ENCODE measurements at places on chromosomes 12 and 14.

- no peak for DNase-seq
Observed at GRCh38 chr12:47022296-47022695, 57.1 kb upstream of the PCED1B start.

GRCh38 chr14:69002069-69002468 is 23.0 kb upstream of the ACTN1 start:
- no peak for DNase-seq

DNA sequence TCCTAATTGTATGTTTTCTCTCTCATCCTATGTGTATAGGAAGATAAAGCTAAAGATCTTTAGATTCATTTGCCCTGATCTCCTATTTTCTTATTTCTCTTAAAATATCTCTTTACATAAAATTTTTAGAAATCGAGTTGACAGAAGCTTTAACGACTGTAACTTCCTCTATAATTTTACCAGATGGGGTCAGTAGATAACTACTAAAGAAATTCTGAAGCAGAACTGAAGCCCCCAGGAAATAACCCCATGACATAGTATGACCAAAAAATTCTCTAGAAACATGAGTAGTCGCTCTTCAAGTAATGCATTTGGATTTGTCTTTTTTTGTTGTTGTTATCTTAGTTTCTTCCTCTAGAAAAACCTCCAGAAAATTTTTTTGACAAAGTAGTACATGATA is 288.0 kb downstream of the ERC1 start:
- no peak for DNase-seq

GRCh38 chr14:60859525-60859924 is 121.4 kb downstream of the TRMT5 start:
- no peak for DNase-seq

DNA sequence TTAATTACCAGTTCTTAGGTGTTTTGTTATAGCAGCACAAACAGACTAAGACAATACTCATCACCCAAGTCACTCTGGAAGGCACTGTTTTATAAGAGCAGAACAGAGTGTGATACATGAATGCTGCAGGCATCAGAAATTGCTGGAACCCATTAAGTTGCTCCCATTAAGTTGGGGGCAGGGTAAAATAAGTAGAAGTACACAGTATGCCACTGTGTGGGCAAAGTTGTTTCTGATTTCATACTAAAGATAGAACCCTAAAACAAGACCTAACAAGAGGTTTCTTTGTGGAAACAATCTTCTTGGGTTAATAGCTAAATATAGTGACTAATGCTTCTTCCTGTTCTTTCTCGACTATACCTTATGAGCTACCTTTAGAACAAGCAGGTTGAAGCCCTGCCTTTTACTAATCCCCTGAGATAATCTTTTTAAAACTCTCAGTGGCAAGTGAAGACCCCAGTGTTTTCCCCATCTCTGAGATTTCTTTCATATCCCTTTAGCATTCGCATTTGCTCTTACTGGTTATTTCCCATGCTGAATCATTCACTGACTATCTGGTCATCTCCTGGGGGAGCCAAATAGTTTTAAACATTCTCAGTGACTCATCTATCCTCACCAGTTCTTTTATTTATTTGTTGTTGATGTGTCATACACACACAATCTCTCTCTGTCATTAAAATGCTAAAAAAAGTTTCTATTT is 52.3 kb downstream of the SOCS2 start:
- no peak for DNase-seq

DNA sequence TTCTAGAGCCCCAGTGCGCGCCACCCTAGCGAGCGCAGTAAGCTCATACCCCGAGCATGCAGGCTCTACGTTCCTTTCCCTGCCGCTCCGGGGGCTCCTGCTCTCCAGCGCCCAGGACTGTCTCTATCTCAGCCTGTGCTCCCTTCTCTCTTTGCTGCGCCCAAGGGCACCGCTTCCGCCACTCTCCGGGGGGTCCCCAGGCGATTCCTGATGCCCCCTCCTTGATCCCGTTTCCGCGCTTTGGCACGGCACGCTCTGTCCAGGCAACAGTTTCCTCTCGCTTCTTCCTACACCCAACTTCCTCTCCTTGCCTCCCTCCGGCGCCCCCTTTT is 791 bp downstream of the TMEM233 start:
- no peak for DNase-seq

DNA sequence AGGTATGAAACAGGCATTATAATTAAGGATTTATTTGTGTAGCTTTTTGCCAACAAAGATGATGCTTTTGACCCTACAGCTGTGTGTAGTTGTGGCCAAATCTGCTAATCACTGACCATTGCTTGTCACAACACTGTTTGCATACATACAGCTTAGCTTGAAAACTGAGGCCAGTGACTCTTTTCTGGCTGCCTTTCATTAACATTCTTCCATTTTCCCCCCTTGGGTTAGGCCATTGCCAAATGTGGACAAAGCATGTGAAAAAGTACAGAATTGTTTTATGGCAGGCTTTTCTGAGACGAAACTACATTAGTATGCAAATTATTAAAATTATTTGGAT is 263.3 kb downstream of the SLC16A7 start:
- no peak for DNase-seq

GRCh38 chr14:58077621-58078020 is 74.4 kb downstream of the ARMH4 start:
- no peak for DNase-seq

GRCh38 chr12:121284551-121285390 is 11.7 kb downstream of the CAMKK2 start:
- no peak for DNase-seq

- DNase-seq: no peak
Observed at GRCh38 chr14:66813636-66814035, 305.7 kb downstream of the GPHN start.

GRCh38 chr14:41343857-41344256 is 262.8 kb upstream of the LRFN5 start:
- no peak for DNase-seq

GRCh38 chr12:122975790-122976647 is 975 bp downstream of the OGFOD2 start:
- no peak for DNase-seq

DNA sequence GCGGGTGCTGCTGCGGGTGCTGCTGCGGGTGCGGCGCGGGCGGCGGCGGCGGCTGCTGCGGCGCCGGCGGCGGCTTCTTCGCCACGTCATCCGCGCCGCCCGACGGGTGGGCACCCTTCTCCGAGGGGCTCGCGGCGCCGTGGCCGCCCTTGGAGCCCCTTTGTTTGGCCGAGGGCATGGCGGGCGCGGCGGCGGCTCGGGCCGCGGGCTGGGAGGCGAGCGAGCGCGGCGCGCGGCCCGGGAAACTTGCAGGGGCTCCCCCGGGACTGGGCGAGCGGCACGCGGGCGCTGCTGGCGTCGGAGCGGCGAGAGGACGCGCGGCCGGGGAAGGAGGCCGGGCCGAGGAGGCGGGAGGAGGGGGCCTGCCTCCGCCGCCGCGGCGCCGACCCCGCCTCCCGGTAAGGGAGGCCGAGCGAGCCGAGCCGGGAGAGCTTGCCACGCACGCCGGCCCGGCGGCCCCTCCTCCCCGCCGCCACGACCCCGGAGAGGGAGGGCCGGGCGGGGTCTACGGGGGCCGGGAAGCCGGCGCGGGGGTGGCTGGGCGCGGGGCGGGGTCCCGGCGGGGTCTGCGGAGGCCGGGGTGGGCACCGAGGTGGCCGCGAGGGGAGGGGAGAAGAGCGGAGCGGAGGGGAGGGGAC is at the start of gene CKAP4:
Gene CKAP4 (minus strand): TSS at position 347 of the 638 bp plus-strand sequence. CDS start 169 bp downstream, at position 178.
- DNase-seq: peak; percentile 30

GRCh38 chr12:19190292-19191031 is 60.9 kb downstream of the PLEKHA5 start:
- DNase-seq: no peak

DNA sequence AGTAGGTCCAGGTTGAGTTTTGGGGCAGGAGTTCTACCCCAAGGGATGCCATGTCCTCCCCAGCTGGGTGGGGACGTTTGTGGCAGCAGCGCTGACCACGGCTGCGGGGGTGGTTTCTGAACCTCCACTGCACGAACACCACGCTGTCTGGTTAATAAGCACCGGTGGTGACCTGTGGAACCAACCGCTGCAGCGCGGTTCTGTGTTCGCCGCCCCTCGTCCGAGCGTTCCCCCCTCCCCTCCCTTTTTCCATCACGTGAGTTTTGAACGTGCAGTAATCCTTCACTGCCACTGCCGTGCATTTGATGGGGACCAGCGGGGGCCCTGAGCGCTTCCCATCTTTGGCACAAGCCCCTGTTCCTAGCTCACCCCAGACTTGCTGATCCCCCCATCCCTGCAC is 6.4 kb upstream of the ADSS1 start:
- DNase-seq: no peak

- no peak for DNase-seq
Observed at GRCh38 chr12:93205361-93205760, 172.4 kb upstream of the NUDT4 start.

DNA sequence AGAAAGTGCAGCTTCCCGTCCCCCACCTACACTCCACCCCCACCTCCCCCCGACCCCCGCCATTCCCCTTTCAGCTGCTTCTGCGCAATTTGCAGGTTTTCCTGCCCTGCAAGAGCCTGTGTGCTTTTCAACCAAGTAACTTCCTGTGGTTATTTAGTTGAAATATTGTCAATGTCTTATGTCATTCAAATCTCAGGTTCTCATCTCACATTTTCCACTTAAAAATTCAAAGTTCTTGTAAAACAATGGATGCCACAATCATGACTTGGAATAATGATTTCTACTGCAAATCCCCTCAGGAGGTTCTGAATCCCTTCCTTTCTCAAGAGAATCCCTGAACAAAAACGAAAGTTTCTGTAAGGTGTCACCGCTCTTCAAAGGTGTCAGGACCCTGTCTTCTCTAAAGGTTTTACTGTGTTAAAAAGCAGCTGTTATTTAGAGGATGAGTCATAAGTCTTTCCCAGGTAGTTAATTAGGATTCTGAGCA is 31.6 kb downstream of the WBP11 start:
- DNase-seq: no peak

- no peak for DNase-seq
Observed at GRCh38 chr12:79426121-79426520, 264.6 kb downstream of the PAWR start.

- DNase-seq: no peak
Observed at GRCh38 chr12:4091016-4091743, 182.4 kb upstream of the CCND2 start.

DNA sequence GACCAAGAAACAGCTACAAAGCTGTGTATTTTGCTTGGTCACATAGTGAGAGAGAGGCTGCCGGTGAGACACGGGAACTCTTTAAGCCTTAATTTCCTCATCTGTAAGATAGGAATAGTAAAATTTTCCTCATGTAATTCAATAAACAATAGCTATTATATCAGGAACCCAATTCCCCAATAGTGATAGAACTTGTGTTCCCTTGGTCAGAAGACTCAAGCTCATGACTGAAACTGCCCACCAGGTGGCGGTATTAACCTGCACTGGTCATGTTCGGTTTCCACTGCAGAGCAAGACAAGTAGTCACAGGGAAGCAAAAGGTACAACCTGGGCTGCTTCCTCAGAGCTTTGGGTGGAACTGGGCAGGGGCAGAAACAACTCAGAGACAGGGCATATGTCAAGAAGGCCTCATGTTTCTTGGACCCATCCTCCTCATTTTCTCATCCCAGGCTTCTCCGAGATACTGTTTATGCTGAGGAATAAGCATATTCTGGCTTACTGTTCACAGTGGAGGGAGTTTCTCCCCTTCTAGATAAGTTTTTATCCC is 4.2 kb upstream of the AJUBA start:
- DNase-seq: peak; percentile 90

DNA sequence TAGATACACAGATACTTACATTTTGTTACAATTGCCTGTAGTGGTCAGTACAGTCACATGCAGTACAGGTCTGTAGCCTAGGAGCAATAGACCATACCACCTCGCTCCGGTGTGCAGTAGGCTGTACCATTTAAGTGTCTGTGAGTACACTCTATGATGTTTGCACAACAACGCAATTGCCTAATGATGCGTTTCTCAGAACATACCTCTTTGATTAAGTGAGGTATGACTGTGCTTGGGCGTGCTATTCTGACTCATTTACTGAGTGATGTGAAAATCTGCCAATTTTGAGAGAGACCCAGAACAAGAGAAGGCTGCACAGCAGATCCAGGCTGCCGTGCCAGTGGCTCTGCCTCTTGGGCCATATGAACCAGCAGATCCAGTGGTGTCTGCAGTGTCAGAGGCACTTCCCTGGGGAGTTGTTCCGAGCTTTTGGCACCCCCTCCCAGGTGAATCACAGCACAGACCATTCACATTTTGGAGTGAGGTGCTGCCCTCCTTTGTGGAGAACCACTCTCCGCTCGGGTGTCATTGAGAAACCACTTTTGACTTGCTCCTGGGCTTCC is 20.4 kb downstream of the DLK1 start:
- DNase-seq: no peak

- no peak for DNase-seq
Observed at GRCh38 chr14:104954746-104955395, 23.3 kb downstream of the AHNAK2 start.

DNA sequence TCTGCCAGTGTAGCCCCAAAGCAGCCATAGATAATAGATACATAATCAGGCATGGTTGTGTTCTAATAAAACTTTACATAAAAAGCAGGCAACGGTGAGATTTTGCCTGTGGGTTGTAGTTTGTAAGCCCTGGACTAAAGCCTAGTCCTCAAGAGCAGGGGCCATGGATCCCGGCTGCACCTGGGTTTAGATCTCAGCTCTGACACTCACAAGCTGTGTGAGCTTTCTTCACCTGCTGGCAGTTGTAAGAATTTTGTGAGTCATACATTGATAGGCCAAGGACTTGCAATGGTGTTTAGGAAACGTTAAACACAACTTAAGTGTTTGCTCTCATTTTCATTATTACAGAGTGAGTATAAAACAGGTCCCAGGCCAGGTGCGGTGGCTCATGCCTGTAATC is 395.8 kb upstream of the TBX3 start:
- no peak for DNase-seq

- no peak for DNase-seq
Observed at GRCh38 chr12:104600790-104601739, 144.3 kb downstream of the CHST11 start.

GRCh38 chr12:107243341-107243740 is 150.0 kb upstream of the CRY1 start:
- no peak for DNase-seq

DNA sequence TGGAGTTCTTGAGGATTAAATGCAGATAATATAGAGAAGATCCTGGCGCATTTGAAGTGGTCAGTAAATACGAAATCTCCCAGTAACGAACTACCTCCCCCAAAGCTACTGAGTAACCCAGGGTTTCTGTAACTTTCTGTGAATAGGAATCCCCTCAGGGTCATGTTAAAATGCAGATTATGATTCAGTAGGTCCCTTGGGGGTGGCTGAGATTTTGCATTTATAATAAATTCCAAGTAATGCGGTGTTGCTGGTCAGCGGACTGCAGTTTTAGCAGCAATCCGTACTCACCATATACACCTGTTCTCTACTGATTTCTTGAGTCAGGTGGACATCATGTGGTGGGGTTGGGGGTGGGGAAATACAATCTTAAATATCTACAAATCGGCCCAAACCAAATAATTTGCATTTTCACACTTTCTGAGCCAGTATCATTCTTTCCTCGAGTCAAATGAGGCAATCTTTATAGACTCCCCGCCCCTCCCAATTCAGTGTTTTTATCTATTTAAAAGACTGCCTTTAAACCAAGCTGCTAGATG is 868 bp downstream of the SPATA7 start:
- DNase-seq: no peak

GRCh38 chr12:82593901-82594396 is 92.8 kb upstream of the TMTC2 start:
- no peak for DNase-seq

Measured in activated CD4-positive, alpha-beta T cell treated with anti-CD3 and anti-CD28 coated beads for 24 hours (primary cell).